Fibroblast of villous mesenchyme (primary cell): ENCODE measurements at places on chromosomes 12 and 14. TPM values are rescaled to one million over a fixed set of nuclear protein-coding genes. Genes with fewer than 3 reads are reported as not detected.
A peak's percentile ranks its signal among the peaks of the same experiment; 100 is the strongest.

DNA sequence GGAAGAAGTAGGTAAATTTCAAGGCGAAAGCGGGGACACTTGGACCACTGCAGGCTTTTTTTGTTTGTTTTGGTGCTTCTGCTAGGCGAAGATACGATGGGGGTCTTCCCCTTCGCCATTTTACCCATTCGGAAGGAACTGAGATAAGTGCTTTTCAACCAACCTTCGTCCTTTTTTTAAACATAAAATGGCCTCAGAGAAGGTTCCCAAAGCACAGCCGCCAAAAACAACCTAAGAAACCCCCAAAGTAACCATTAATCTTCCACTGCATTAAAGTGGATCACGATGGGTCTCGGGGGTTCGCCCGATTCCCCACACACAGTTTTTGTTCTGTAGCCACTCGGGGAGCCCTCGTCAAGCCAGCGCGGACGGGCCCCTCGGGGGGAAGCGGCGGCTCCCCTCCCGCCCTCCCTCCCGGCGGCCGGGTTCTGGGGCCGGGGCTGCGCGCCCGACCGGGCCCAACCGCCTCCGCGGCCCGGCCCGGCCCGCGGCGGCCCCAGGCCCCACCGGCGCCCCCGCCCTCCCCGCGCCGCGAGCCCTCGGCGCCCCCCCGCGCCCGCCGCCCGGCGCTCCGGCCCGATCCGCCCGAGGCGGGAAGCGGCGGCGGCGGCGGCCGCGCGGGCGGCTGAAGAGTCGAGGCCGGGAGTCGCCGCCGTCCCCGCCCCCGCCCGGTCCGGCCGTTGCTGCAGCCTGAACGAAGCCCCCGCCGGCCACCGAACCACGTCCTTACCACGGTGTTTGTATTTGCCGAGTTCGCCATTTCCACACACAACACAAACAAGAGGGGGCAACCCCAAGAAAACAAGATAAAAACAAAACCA is 790 bp downstream of the GTF2A1 start:
- peak; percentile 23 for DNase-seq

DNA sequence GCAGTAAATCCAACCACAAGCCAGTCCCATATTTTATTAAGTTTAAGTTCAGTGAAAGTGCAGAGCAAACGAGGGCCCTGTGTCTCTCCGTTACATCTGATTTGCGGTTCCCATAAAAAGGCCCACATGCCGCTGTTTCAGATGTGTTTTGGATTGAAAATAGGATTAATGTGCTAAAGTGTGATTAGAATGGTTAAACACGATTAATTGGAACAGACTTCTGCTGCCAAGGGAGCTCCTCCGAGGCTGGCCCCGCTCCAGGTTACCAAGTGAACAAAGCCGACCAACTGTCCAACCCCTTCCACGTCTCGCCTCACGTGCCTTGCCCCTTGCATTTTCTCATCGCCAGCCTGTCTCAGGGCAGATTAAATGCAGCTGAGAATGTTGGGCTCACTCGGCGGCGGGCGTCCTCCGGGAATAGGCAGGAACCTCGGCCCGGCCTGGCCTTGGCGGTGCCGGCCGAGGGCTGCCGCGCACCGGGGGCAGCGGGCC is 166.5 kb upstream of the GSC start:
- peak; percentile 14 for DNase-seq

DNA sequence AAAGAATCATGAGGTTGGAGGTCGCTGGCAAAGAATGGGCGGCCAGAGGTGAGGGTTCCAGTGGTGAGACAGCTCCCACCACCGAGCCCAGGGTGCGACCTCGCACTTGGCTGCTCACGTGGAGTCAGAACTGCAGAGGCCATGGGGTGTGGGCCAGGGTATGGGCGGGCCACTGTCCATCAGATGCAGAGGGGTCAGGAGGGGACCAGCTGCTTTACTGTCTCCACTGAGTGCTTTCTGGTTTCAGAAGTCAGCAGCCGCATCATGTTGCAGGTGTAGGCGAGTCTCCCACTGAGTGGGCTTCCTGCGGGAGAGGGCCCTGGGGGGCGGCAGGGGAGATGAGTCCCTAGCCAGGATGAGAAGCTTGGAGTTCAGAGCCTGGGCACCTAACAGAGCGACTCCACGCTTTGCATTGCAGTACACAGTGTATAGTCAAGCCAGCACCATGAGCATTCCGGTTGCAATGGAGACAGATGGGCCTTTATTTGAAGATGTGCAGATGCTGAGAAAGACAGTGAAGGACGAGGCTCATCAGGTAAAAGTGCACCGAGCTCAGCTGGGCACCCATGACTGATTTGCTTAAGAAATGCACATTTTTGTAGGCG is 46.9 kb upstream of the DYNC1H1 start:
- no peak for DNase-seq

COCH gene
- total RNA-seq = under 0.01 and 9.0 TPM in 2 replicates

DNA sequence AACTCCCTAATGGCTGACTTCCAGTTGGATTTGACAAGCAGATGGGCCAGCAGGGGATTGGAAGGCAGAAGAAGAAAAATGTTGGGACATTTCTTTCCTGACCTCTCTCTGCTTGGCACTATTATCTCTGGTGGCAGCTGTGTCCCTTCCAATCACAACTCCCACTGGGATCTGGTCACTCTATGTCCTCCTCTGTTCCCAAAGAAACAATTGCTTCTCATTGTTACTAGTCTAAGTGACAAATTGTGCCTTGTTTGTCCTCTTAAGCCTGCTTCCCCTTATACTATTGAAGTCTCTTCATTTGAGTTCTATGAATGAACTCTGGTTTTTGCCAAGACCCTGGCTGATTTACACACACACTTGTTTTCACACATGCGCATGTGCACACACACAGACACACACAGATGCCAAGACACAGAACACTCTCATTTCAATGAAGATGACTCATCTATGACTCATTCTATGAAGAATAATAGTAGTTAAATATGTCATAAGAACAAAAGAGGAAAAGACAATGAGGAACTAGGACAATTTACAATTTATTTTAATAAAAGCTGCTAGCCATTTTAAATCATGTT is 83.0 kb upstream of the FAR2 start:
- DNase-seq = peak; percentile 36
